ENCODE measurements at places on chromosomes 3 and 15.

- DNase-seq, result no peak
Observed at GRCh38 chr15:38691377-38691776, 126.8 kb upstream of the RASGRP1 start.

GRCh38 chr3:115254492-115255196 lies 107.6 kb upstream of the ZBTB20 start:
- DNase-seq, result no peak

GRCh38 chr15:78129077-78129750 lies 2.0 kb downstream of the CIB2 start:
- no peak for DNase-seq

DNA sequence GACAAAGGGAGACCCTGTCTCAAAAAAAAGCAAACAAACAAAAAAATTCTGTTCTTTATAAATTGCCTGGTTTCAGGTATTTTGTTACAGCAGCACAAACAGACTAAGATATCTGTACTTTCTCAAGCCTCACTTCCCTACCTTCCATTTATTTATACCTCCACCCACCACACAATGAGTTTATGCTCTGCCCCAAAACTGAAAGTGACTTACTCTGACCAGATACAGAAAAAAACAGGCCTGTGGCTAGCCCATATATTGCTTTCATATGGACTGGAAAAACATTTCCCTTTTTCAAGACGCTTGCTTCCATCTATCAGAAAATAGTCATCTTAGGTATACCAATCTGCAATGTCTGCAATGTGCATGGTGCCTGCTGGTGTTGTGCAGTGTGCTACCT lies 8.7 kb upstream of the GPD1L start:
- DNase-seq, result no peak

- no peak for DNase-seq
Observed at GRCh38 chr15:53469422-53469821, 290.0 kb downstream of the WDR72 start.

DNA sequence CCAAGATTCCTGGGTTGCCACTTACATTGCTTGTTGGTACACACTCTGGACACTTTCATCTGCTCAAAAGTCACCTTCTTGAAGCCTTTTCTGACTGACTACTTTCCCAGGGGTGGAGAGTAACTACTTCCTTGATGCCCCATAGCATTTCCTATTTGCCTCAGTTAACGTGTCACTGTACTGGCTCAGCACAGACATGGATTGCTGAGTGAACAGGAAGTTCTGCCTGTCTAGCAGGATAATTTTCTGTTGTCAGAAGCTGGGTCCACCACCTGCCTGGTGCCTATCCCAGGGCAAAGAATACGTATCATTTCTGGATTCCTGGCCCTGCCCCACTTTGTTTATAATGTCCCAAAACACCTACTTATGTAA lies 15.3 kb upstream of the ABHD17C start:
- DNase-seq, result no peak

DNA sequence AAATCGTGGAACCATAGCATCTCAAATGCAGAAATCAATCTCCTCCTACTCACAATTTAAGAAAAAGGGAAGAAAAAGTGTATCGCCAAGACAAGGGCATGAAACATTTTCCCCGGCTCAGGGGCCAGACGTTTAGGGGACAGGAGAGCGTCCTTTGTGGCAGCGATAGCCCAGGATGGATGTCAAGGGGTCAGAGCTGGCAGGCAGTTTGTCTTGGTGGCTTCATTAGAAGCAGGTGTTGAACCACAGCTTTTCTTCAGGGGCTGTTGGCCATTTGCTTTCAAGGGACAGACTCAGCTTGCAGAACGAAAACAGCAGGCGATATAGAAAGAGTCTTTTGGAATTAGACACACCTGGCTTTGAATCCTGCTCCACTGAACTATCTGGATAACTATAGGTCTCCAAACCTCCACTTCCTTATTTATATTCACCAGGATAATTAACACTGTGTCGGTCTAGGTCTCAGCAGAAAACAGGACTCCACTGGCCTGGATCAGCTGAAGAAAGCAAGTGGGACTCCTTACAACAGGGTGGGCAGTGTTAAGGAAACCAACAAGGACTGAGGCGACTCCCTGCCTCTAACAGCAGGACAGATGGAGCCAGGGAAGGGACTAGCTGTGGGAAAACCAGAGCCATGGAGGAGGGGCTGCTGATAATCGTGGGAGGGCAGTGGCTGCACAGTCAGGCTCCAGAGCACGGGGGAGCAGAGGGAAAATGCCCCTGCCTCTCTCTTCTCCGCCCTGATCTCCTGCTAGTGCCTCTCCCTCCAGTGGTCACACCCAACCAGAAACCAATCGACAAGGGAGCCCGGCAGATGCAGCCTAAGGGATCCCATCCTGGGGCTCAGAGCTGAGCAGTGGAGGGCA lies 123.6 kb downstream of the LIPC start:
- DNase-seq, result peak; percentile 99

- no peak for DNase-seq
Observed at GRCh38 chr3:54897028-54897711, 30.7 kb downstream of the LRTM1 start.

GRCh38 chr3:14284694-14285547 lies 106.3 kb downstream of the LSM3 start:
- DNase-seq, result no peak

DNA sequence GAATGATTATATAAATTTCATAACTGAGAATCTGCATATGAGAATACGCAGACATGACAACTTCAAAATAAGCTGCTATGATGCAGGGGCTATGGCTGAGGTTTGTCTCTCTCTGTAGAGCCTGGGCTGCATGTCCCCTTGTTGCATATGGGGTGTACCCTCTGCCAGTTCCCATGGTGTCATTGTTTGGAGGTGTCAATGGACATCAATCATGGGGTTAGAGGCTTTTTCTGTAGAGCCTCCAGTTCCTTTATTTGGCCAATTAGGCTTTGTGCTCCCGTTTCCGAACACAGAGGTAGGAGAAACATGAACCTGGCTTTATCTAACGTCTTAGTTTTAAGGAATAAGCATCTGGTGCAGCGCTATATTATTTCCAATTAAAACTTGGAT lies 77.3 kb upstream of the RARB start:
- DNase-seq, result peak; percentile 36

- no peak for DNase-seq
Observed at GRCh38 chr3:37594873-37595783, 266.6 kb upstream of the CTDSPL start.

- DNase-seq, result no peak
Observed at GRCh38 chr3:72092778-72093177, 307.8 kb upstream of the PROK2 start.

DNA sequence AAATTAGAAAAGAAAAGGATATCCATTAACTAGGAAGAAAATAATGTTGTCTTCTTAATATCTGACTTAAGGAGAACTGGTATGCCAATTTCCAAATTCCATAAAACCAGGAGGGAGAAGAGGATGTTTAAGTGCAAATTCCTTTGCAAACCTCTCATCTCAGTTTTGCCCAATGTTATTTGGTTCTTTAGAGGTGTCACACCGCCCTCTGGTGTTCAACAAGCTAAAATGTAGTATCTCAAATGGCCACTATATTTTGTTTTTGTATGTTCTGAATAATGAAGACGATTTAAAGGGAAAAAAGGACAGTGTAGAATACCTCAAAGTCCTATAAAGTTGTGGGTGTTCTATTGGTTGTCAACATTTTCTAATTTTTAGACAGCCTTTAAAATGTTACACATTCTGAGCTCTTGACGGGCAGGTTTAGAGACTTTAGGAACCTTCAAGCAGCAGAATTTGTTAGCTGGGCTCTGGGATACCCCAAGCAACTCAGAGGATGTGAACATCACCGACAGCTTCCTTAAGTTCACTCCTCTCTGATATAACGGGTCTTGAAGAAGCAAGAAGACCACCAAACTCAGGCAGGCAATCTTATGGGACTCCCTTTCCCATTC lies 458.3 kb downstream of the MFSD1 start:
- DNase-seq, result peak; percentile 59

GRCh38 chr3:158407844-158408517 lies 163.0 kb upstream of the MLF1 start:
- peak; percentile 39 for DNase-seq

- no peak for DNase-seq
Observed at GRCh38 chr3:107661447-107662123, 138.8 kb downstream of the BBX start.

- DNase-seq, result peak; percentile 76
Observed at GRCh38 chr3:45553469-45553974, 41.0 kb upstream of the LIMD1 start.
